ENCODE measurements at places on chromosomes 1 and 21. TPM values are rescaled to one million over a fixed set of nuclear protein-coding genes. Genes with fewer than 3 reads are reported as not detected.

Gene CTSK
- polyA plus RNA-seq, result 35.7 TPM

Gene LPAR3
- 1.1 TPM for polyA plus RNA-seq

Gene MANEAL
- polyA plus RNA-seq, result 4.2 TPM

Gene PRR9
- polyA plus RNA-seq, result not detected

Gene ST6GALNAC3
- polyA plus RNA-seq, result 102 TPM

Gene LRRC52
- polyA plus RNA-seq, result not detected

Gene TNFSF18
- 0.44 TPM for polyA plus RNA-seq

Gene ARTN
- 2.8 TPM for polyA plus RNA-seq

Gene TNN
- 2.3 TPM for polyA plus RNA-seq

Gene ZMYND12
- polyA plus RNA-seq, result 4.0 TPM

Gene TDRD5
- 0.40 TPM for polyA plus RNA-seq

DNA sequence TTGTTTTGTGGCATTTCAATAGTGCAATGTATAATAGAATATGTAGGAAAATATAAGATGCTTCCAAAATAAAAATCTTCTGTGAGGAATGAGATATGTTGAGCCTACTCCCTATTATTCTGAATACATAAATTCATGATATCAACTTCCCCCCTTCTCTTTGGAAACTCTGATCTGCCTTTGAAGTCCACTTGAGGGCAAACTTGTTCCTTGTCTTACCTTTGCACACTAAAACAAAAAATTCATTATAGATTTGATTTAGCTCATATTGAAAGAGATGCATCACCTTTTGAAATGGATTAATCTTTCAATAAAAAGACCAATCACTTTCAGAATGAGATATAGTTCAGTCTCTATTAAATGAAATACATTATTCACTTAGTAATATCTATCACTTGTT, 580.7 kb upstream of the ADGRL4 start:
- DNase-seq, result no peak

GRCh38 chr1:23592209-23592892, 33.0 kb upstream of the ID3 start:
- DNase-seq, result no peak

GRCh38 chr1:223245411-223245810, 102.4 kb upstream of the TLR5 start:
- no peak for DNase-seq

DNA sequence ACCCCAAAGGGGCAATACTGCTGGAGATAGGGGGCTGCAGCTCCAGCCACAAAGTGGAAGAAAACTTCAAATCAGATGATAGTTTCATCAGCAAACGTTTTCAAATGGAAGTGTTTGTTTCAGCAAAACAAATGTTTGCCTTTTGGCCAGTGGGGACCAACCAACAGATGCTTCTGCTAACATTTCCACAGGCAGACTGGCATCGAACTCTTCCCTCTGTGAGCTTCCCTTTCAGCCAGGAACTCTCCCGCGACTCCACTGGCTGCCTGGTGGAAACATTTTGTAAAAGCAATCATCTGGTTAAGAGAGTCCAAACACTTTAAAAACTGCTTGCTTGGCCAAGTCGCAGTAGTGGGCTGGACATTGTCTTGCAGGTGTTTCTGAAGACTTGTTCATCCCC, 30.7 kb downstream of the CENPF start:
- no peak for DNase-seq

DNA sequence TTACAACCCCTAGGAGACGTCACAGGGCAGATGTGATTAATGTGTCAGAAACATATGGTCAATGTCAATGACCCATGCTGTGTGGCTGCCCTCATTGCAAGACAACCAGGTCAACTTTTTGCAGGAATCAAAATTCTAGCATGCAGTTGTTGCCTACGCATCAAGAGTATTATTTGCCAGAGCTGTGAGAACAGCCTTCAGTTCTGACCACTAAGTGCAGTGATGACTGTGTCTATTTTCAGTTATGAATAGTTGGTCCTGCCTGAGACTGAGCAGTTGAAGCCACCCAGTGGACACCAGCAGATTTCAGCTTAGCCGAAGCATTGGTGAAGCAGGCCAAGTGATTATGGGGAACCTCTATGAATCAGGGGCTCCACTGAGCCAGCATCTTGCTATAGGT, 47.3 kb downstream of the LYPLAL1 start:
- no peak for DNase-seq

GRCh38 chr1:218254296-218254946, 30.7 kb upstream of the RRP15 start:
- DNase-seq, result no peak

DNA sequence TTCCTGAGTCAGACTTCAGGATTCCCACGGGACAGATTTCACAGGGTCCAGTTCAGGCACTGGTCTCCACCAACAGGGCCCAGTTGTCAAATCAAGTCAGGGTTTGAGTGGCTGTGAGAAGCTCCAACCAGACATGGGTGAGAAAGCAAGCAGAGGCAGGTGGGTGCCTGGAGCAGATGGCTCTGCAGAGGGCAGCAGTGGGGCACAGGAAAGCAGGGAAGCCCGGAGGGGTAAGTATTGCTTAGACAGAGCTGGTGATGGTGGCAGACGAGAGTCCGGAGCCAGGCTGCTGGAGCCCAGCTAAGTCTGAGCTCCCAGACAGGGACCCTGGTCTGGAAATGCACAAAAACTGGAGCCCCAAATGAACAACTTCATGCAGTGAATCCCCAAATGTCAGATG, 40.4 kb downstream of the RIMS3 start:
- no peak for DNase-seq

GRCh38 chr1:220791956-220792355, 5.2 kb downstream of the MTARC1 start:
- no peak for DNase-seq

DNA sequence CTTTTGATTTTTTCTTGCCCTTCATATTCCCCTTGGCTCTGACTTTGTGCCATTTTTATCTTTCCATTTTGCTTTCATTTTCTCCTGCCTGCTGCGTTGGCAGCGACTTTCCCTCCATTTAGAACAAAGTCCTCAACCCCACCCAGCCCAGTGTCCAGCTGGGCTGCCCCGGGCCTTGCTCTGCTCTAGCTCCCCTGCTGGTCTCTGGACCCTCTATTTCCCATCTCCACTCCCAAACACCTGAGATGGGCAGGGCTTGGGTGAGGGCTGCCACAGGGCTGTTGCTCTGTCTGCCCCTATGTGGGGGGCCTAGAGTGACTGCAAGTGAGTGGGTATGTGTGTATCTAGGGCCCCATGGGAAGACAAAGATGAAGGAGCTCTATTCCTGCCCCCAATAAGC, 7.3 kb upstream of the ADAM15 start:
- no peak for DNase-seq

DNA sequence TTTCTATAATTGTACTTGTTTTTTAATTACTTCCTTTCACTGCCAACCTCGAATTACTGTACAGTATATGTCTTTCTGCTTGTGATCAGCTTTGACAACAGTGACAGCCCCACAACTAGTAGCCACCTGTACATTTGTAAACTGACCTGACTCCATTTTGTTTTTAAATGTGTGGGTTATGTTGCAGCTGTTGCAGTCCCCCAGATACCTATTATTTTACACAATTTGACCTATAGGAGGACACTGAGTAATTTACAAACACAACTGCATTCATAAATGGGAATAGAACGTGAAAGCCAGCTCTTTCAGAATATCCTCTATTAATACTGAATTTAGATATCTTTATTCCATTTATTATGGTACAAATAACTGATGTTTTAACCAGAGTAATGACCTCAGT, 2.5 kb upstream of the VAMP3 start:
- DNase-seq, result no peak

- no peak for DNase-seq
These were observed 479.9 kb upstream of the BRINP3 start for GRCh38 chr1:190957565-190957964.

DNA sequence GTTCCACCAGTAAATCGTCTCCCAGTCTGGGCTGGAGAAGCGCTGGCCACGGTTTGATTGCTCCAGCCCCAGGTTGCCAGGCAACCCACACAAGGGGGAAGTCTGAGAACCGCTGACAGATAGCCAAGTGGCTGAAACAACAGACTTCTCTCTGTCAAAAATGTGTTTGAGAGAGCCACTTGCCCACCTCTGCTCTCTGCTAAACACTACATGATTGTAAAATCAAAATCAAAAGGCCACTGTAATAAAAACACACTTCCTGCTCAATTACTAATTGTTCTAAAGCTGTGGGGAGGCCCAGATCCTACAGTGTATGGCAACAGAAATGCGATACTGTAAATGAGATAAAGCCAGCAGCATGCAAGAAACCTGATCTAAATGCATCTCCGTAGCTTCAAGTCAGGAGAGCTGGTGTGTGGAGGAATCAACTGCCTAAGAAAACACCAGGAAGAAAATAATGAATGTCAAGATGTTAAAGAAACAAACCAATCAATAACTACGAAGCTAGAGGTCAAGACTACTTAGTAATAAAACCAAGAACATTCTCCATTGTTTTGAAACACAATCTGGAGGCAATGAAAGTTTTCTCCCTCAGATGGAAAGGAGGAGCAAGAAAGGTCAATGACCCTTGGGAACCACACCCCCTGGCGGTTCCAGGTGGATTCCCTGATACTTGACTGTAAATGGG, 121.2 kb downstream of the SLC45A1 start:
- peak; percentile 59 for DNase-seq

DNA sequence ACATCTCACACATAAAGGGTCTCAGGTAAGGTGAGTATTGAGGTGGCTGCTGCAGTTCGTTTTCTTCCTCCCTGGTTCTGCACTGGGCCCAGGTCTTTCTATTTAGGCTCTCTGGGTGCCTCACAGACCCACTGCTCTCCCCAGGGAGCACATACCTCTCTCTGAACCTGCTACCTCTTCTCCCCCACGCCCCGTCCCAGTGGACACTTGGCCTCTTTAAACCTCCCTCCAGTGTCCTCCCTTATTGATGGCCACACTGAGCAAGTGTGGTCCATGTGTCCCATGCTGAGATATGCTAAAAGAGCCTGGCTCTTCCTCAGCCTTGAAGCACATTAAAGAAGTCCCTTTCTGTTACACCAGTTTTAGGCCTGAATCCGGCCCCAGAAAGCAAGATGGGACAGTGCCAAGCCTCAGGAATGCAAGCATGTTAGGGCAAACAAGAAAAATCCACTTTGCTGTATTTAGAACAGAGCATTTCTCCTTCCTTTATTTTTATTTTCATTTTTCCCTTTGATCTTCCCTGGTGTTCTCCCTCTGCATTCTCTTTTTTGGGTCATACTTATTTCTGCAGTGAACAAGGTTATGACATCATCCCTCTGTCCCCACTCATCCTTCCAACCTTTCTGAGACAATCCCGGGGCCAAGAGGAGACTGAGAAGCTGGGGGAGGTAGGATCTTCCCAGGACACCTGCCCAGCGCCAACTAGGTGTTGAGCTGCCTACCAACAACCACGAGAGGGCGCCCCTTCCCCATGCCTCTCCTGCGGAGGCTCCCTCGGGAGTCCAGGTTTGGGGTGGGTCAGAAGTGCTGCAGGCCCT, 5.0 kb upstream of the CHI3L2 start:
- DNase-seq, result no peak

- no peak for DNase-seq
These were observed 77.8 kb downstream of the MAN1C1 start for GRCh38 chr1:25694167-25695007.

DNA sequence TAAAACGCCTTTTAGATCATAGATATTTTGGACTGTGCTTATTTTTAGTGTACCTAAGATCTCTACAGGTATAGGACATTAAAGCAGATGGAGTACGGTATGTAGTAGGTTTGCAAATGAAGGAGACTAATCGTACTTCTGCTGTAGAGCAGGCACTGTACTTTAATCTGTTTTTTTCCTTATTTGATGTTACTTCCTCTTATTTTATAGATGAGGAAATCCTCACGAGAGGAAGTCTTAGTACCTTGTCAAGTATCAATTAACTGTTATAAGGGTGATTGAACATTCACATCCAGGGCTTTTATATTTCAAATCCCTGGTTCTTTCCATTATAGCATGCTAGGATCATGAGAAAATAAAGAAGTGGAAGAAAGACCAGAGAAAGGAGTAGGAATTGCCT, 41.1 kb downstream of the CACHD1 start:
- DNase-seq, result no peak

DNA sequence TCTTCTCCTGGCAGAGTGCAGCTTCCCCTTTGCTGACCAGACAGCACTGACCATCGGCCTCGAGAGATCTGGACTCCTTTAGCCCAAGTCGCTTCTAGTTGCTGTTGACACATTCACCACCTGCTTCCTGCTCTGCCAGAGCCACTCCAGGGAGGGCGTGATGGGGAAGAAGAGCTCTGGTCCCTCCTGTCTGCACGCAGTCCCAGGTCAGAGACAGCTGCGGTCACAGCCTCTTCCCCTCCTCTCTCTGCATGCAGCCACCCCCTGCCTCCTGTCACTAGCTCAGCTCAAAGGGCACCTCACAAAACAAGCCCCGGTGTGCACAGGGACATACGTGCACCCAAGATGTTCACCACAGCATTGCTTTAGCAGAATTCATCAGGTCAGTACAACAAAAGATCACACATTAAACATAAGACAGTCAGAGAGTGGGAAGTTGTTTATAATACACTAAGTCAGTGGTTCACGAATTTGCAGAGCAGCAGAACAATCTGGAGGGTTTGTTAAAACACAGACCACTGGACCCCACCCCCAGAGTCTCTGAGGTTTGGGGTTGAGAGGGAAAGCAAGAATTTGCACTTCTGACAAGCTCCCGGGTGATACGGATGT, 132.9 kb downstream of the SYF2 start:
- DNase-seq, result no peak

GRCh38 chr1:167544447-167545093, 9.0 kb downstream of the CREG1 start:
- DNase-seq, result no peak

DNA sequence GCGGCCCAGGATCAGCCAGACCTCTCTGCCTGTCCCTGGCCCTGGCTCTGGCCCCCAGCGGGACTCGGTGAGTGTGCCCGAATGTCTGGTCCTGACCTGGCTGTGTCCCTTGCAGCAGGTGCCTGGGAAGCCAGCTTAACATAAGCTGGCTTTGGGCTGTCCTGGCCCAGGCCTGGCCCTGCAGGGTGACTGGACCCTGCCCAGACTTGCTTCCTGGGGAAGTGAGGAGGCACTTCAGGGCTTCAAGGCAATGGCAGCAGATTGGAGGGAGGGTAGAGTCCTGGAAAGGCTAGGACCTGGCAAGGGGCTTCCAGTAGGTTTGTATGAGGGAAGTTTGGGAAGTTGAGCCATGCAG, 16.4 kb downstream of the RPS6KA1 start:
- DNase-seq, result no peak

GRCh38 chr1:98557895-98558294, 103.6 kb upstream of the SNX7 start:
- no peak for DNase-seq
